Activated naive CD8-positive, alpha-beta T cell treated with anti-CD3 and anti-CD28 coated beads for 36 hours (primary cell): ENCODE measurements at places on chromosomes 7 and 10. TPM values are rescaled to one million over a fixed set of nuclear protein-coding genes. Genes with fewer than 3 reads are reported as not detected.

DNA sequence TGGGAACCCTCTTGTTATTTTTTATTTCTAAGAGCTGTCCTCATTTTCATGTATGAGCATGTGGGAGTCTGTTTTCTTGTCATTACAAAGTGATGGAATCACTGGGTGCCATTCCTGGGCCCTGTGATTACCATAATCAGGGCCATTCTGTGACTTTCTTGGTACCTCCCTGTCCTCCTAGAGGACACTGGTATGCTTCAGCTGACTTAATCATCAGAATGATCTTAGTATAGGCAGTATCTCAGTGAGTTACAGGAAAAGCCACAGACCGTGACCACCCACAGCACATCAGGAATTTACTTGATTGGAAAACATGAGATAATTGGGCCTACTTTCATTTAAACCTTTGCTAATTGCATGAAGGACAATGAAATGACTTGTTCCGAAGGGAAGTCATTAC, 7.2 kb downstream of the NOM1 start:
- H3K27me3 ChIP-seq = no peaks in the 10 kb centered on the region
- no peak for DNase-seq
- peaks cover 37% of the 10 kb centered on the region for H3K36me3 ChIP-seq
- H3K4me3 ChIP-seq = no peak overlapping the region

- DNase-seq = no peak
- no peaks in the 10 kb centered on the region for H3K36me3 ChIP-seq
- H3K4me1 ChIP-seq = no peaks in the 10 kb centered on the region
- H3K4me3 ChIP-seq = no peak overlapping the region
Measured at GRCh38 chr10:124598773-124599587, 137.4 kb downstream of the LHPP start.

GRCh38 chr10:34565934-34566333, 249.2 kb downstream of the PARD3 start:
- no peaks in the 10 kb centered on the region for H3K4me1 ChIP-seq
- DNase-seq = no peak
- no peaks in the 10 kb centered on the region for H3K36me3 ChIP-seq
- H3K27ac ChIP-seq = no peak overlapping the region
- H3K4me3 ChIP-seq = no peak overlapping the region
- peaks cover 4% of the 10 kb centered on the region for H3K27me3 ChIP-seq

DNA sequence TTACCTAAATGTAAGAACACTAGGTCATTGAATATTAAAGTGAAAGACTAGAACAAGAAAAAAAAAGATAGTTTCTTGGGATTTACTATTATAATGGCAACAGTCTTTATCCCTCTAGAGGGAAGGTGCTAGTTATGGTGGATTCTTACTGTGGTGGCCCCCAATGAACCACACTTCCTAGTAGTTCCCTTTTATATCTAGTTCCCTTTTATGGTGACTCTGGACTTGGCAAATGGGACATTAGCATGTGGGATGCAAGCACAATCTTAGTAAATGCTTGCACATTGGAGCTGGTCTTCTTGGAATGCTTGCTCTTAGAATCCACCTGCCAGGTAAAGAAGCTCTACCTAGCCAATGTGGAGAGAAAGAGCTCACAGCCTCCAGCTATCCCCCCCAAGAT, 430.2 kb downstream of the LRMDA start:
- no peaks in the 10 kb centered on the region for H3K27me3 ChIP-seq
- no peak for DNase-seq
- no peak overlapping the region for H3K4me3 ChIP-seq
- H3K27ac ChIP-seq = no peak overlapping the region
- H3K36me3 ChIP-seq = no peaks in the 10 kb centered on the region

DNA sequence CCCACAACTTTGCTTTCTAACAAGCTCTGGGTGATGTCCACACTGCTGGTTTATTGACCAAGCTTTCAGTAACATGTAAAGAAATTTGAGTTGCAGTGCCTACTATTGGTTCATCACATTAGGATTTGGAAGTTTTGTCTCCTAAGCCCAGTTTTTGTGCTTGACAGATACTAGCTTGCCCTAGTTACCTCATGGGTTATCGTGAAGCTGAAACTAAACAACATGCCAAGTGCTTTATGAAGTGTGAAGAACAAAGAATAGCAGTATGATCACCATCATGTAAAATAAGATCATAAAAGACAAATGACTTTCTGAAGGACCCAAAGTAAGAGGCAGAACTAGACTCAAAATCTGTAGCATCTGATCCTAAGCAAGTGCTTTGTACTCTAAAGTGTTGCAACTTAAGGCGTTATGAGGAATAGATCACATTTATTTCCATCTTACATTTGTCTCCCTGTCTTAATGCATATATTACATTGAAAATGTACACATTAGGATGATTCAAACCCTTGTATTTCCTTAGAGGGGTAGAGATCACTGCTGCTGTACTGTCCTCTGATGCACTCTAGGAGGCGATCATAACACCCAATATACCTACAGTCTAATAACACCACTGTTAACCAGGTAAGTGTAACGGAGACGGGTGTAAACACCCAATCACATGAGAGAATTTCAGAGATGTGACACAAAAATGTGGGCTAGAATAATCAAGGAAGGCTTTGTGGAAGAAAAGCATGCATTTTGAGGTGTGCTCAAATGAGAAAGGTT, 71.3 kb downstream of the NRCAM start:
- no peak overlapping the region for H3K27ac ChIP-seq
- peaks cover 4% of the 10 kb centered on the region for H3K36me3 ChIP-seq
- no peaks in the 10 kb centered on the region for H3K27me3 ChIP-seq
- no peak overlapping the region for H3K4me3 ChIP-seq
- H3K4me1 ChIP-seq = peaks cover 33% of the 10 kb centered on the region

- no peak overlapping the region for H3K4me3 ChIP-seq
- no peak overlapping the region for H3K27ac ChIP-seq
- no peak for DNase-seq
- H3K36me3 ChIP-seq = no peaks in the 10 kb centered on the region
- H3K4me1 ChIP-seq = no peaks in the 10 kb centered on the region
Measured at GRCh38 chr10:5829267-5829666, 16.0 kb upstream of the GDI2 start.

DNA sequence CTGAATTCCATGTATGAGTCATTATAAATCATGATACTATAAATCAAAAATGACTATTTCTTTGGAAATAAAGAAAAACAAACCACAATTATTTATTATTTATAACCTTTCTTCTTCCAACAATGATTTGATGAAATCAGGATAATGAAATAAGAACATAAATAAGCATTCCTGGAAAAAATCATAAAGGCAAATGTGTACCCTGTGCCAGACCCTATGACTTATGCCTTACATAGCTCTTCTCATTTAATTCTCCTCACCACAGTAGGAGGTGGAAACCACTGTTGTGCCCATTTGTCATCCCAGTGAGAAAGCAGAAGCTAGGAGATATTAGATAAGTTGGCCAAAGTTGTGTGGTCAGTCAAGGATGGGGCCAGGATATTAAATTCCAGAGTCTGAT, 255.1 kb downstream of the DOCK4 start:
- H3K4me3 ChIP-seq = no peak overlapping the region
- H3K36me3 ChIP-seq = no peaks in the 10 kb centered on the region
- H3K27me3 ChIP-seq = no peaks in the 10 kb centered on the region

- H3K36me3 ChIP-seq = no peaks in the 10 kb centered on the region
- no peaks in the 10 kb centered on the region for H3K4me1 ChIP-seq
- no peak overlapping the region for H3K27ac ChIP-seq
- H3K27me3 ChIP-seq = peaks cover 5% of the 10 kb centered on the region
- DNase-seq = no peak
Measured at GRCh38 chr7:121603886-121604285, 207.8 kb upstream of the FAM3C start.

GRCh38 chr10:91319336-91319735, 90.8 kb upstream of the HECTD2 start:
- no peak for DNase-seq
- H3K36me3 ChIP-seq = no peaks in the 10 kb centered on the region
- H3K27me3 ChIP-seq = no peaks in the 10 kb centered on the region
- no peak overlapping the region for H3K27ac ChIP-seq
- no peaks in the 10 kb centered on the region for H3K4me1 ChIP-seq
- no peak overlapping the region for H3K4me3 ChIP-seq

- no peaks in the 10 kb centered on the region for H3K36me3 ChIP-seq
- no peak overlapping the region for H3K27ac ChIP-seq
- H3K4me1 ChIP-seq = no peaks in the 10 kb centered on the region
- no peak for DNase-seq
- no peaks in the 10 kb centered on the region for H3K27me3 ChIP-seq
- no peak overlapping the region for H3K4me3 ChIP-seq
Measured at GRCh38 chr10:12050528-12050927, 7.9 kb upstream of the UPF2 start.

DNA sequence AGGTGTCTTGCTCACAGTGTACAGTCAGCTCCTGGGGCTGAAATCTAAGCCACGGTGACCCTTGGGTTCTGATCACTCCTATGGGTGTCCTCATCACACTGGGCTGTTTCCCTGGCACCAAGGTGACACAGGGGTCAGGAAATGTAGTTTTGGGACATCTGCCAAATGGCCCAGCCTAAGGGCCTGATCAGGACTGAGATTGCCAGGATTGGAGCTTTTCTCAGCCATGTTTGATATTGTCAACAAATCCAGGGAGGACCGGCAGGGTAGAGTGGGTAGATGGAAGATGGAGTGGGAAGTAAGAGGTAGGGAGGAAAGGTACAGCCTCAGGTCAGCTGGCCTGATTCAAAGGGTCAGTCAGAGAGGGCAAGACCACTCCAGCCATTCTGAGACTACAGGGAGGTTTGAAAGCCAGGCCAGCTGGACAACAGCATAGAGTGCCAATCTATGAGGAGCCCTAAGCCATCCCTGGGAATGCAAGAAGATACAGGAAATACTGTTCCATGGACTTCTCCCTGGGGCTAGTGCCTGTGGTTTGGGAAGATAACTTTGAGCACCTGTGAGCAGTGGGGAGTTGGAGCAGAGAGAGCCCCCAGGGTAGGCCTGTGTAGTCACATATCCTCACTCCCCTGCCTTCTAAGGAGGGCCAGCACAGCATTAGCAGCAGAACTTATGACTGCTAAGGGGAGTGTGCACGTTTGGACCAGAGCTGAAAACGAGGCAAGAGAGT, 377.3 kb upstream of the ZMIZ1 start:
- DNase-seq = no peak
- H3K4me1 ChIP-seq = no peaks in the 10 kb centered on the region
- H3K27ac ChIP-seq = no peak overlapping the region
- no peak overlapping the region for H3K4me3 ChIP-seq
- H3K36me3 ChIP-seq = no peaks in the 10 kb centered on the region

DNA sequence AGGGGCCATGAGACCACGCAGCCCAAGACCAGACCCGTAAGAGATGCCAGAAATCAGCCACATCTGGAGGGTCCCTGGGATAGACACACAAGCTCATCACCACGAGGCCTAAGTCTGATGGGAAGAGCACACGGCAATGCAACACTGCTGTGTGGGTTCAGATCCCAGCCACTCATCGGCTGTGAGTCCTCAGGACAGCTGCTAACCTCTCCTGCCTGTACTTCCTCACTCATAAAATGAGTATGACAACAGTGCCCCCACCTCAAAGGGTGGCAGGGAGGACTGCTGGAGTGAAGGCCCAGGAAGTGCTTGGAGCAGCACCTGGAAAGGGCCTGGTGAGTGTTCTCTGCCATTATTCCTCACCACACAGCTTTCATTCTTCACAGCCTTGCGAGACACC, 60.9 kb downstream of the MAD1L1 start:
- H3K27me3 ChIP-seq = no peaks in the 10 kb centered on the region
- peaks cover 11% of the 10 kb centered on the region for H3K36me3 ChIP-seq
- DNase-seq = no peak
- no peak overlapping the region for H3K27ac ChIP-seq
- H3K4me1 ChIP-seq = peaks cover 5% of the 10 kb centered on the region

GRCh38 chr7:54811846-54812254, 52.8 kb upstream of the SEC61G start:
- DNase-seq = no peak
- H3K4me1 ChIP-seq = no peaks in the 10 kb centered on the region
- no peak overlapping the region for H3K27ac ChIP-seq
- peaks cover under 1% of the 10 kb centered on the region for H3K27me3 ChIP-seq
- no peaks in the 10 kb centered on the region for H3K36me3 ChIP-seq
- H3K4me3 ChIP-seq = no peak overlapping the region

- H3K27me3 ChIP-seq = peaks cover 18% of the 10 kb centered on the region
- no peak for DNase-seq
- peaks cover 15% of the 10 kb centered on the region for H3K4me1 ChIP-seq
- no peaks in the 10 kb centered on the region for H3K36me3 ChIP-seq
Measured at GRCh38 chr10:48490571-48490940, 114.3 kb downstream of the ARHGAP22 start.

- no peak for DNase-seq
- H3K27ac ChIP-seq = no peak overlapping the region
- H3K36me3 ChIP-seq = no peaks in the 10 kb centered on the region
- H3K27me3 ChIP-seq = no peaks in the 10 kb centered on the region
- no peak overlapping the region for H3K4me3 ChIP-seq
Measured at GRCh38 chr7:19417231-19417630, 272.0 kb upstream of the FERD3L start.

DNA sequence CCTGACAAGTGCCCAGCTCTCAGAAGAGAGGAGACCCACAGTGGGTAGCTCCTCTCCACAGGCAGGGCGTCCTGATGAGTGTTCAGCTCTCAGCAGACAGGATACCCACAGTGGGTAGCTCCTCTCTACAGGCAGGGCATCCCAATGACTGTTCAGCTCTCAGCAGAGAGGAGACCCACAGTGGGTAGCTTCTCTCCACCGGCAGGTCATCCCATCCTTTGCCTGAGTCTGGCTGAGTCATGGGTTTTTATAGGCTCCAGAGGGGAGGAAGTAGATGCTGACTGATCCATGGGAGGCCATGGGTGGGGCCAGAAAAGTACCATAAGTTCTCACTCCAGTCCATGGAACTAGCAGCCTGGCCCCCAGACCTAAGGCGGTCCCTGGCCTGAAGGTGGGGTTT, 18.5 kb downstream of the CFAP70 start:
- H3K4me3 ChIP-seq = no peak overlapping the region
- H3K27me3 ChIP-seq = no peaks in the 10 kb centered on the region
- no peaks in the 10 kb centered on the region for H3K36me3 ChIP-seq

DNA sequence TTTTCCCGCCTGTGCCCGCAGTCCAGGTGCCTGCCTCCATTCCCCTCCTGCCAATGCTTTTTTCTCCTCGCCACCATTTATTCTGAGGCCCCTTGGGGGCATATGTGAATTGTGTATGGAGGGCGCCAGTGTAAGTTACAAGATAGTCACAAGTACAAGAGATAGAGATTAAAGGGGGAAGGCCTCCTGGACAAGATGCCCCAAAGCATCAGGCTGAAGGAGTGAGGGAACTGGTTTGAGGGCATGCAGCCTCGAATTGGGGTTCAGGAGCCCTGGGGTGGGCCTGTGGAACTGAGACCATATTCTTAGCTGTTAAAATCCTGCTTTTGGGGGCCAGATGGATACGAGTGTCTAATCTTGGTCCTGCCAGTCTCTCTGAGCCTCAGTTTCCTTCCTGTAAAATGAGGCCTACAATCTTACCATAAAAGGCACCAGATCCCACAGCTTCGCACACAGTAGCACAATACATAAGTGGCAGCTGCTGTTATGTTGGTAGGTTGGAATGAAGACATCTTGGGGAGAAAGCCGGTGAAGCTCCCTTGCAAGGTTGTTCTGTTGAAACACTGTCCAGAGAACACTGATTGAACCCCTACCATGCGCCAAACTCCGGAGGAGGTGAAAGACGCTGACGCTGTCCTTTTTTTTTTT, 545 bp upstream of the COMTD1 start:
- peak overlapping the region; percentile 83 for H3K27ac ChIP-seq
- H3K4me1 ChIP-seq = peaks cover 21% of the 10 kb centered on the region
- peak overlapping the region; percentile 76 for H3K4me3 ChIP-seq
- H3K27me3 ChIP-seq = no peaks in the 10 kb centered on the region

Gene HMX2
- total RNA-seq = 0.12 TPM

Gene CPEB3
- 1.9 TPM for total RNA-seq

Gene SLC13A1
- not detected for total RNA-seq

Gene SLC26A5
- total RNA-seq = not detected
